CD4-positive, alpha-beta T cell treated with Interferon alpha-2 for 1 hour (primary cell): ENCODE measurements at places on chromosomes 2 and 18.
A peak's percentile ranks its signal among the peaks of the same experiment; 100 is the strongest.

DNA sequence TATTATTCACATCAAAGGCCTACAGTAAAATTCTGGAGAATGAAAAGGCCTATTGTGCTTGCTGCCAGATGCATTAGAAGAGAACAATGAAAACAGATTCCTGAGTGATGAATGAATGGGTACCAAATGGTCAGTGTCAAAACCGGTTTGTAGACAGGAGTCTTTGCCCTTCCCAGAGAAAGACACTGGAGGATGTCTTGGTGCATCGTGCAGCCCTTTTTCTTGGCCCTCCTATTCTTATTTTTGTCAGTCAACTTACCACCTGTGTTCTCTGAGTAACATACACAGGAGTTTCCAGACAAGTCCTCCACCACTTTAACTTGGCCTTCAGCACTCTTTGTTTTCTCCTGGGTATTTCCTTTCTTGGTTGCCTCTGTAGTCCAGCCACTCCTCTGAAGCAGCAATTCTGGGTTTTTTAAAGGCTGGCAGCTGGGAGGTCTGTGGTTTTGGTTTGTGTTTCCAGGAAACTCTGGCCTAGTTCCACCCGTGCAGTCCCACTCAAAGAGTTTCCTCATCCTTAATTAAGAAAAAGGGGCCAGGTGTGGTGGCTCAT, 29.4 kb downstream of the PSTPIP2 start:
- DNase-seq: peak; percentile 28

- no peak for DNase-seq
These were observed 7.1 kb upstream of the COLEC12 start for GRCh38 chr18:507636-508035.

GRCh38 chr2:47313141-47313691, 89.7 kb upstream of the MSH2 start:
- no peak for DNase-seq

DNA sequence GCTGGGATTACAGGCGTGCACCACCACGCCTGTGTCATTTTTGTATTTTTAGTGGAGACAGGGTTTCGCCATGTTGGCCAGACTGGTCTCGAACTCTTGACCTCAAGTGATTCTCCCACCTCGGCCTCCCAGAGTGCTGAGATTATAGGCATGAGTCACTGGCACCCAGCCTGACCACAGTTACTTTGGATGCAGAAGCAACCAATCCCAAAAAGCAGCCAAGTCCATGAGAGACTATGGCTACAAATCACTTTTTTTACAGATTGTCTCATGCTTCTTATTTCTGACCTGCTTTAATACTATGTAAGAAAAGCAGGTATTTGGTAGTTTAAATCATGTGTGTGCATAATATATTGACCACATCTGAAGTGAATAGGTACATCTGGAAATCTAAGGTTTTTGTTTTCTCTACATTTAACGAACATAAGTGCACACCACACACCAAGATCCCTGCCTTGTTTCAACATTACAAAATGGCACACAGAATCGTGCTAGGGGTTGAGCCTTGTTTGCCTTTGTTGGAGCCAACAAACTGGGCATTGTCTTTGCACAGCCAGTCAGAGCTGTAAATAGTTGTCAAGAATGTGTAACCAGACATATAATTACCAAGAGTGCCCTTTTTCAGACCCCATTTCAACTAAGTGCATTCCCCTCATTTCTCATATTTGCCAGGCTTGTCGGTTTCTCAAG, 18.3 kb upstream of the MAP4K4 start:
- no peak for DNase-seq

- no peak for DNase-seq
These were observed 79.0 kb downstream of the EDAR start for GRCh38 chr2:108910011-108910431.

- DNase-seq: no peak
These were observed 38.8 kb upstream of the TMEM18 start for GRCh38 chr2:715854-716560.
